ENCODE measurements at places on chromosomes 7 and 10.

GRCh38 chr10:49534670-49535381, 4.1 kb downstream of the ERCC6 start:
- DNase-seq: peak; percentile 76

GRCh38 chr10:73956476-73957359, 41.2 kb upstream of the VCL start:
- peak; percentile 70 for DNase-seq

DNA sequence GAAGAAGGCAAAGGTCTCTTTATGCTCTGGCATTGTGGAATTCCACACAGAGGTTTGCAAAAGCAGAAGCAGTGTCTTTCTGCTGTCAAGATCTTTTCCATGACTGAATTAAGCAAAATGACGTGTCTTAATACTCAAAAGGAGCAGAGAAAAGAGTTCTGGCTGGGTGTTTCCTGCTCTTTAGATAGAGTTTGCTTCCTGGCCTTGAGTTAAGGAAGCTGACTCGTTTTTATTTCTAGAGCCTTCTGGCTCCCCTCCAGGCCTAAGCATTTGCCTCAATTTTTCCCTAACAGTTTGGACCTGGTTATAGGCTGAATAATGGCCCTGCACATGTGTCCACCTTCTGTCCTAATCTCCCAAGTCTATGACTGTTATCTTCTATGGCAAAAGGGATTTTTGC, 21.6 kb downstream of the TAS2R41 start:
- DNase-seq: no peak

DNA sequence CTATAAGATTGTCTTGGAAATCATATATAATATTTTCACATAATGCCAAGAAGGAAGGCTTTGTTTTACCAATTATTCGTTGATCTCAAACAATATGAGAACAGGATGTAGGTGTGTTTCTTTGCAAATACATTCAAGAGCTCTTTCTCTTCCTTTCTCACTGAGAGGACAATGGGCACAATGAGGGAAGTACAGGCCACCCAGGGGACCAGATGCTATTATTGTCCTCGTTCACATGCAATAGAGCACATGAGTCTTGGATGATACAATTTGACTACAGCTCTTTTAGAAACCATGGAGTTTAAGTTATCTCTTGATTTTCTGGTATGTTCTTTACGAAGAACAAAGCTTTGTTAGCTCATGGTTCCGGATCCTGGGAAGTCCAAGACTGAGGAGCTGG, 323.7 kb upstream of the KLF6 start:
- DNase-seq: no peak

DNA sequence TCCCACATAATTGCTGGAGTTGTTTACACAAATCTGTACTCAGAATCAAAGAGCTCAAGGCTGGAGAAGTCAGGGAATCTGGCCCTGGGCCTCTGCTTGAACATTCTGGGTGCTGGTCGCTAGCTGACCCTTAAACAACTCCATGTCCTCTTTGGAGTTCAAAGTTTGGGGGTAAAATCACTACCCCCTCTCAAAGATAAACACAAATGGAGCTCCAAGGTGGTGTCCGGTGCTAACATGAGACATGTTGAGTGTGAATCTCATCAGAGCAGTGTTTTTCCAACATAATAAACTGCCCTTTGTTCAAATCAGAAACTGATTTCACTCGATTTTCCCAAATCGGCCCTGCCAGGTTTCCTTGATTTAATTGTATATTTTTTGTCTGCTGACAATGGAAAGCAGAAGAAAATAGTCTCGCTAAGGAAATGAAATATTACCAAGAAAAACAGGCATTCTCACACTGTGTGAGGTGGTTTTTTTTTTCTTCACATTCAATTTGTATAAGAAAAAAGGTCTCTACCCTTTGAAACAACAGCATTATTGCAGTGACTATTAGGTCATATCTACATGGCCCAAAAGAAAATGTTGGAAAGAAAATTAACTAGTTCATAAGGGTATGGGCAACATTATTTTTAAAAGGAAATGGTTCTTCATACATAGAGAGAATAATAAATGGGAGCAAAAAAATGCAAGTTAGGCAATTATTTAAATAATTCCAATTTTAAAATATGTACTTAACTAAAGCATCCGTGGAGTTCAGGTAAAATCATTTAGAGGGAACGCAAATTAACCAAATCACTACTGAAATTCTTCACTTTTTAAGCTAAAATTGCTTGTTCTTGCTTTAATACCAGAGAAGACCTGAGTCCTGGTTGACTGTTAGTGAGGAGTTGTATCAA, 56.1 kb upstream of the CAPZA2 start:
- DNase-seq: no peak

- DNase-seq: peak; percentile 89
Observed at GRCh38 chr7:100642534-100642907, 1.2 kb upstream of the TFR2 start.

GRCh38 chr10:101879456-101880231, 36.0 kb upstream of the KCNIP2 start:
- DNase-seq: no peak
